ENCODE measurements at places on chromosomes 5 and 9.

DNA sequence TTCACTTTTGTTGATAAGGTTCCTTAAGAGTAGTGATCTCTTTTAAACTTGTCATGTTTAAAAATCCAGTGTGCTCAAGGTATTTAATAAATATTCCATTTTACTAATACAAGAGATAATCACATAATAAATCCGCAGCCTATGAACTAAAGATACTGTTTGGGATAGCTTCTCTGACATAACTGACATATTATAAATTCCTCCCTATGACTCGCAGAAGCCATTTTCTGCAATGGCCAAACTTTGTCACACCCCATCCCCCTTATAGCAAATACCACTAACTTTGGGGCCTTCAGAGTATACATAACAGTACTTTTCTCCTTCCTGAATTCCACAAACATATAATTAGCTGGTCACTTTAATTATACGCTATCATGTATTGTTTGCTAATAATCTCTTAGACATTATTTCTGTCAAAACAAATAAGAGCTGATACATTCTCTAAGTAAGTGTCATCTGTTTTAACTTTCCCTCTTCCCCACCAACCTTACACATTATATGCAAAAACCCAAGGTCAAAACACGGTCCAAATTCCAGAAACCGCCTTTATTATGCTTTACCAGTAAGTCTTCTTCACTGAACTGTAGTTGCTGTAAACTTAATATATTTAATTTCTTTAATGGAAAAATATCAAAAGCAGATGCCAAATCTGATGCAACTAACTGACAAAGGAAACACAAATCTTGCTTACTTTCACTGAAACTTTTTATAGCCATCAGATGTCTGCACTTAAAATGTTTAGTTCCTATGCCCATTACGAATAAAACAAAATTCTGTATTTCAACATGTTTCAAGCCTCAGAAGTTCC, 971 bp downstream of the TMEM267 start:
- DNase-seq = no peak

DNA sequence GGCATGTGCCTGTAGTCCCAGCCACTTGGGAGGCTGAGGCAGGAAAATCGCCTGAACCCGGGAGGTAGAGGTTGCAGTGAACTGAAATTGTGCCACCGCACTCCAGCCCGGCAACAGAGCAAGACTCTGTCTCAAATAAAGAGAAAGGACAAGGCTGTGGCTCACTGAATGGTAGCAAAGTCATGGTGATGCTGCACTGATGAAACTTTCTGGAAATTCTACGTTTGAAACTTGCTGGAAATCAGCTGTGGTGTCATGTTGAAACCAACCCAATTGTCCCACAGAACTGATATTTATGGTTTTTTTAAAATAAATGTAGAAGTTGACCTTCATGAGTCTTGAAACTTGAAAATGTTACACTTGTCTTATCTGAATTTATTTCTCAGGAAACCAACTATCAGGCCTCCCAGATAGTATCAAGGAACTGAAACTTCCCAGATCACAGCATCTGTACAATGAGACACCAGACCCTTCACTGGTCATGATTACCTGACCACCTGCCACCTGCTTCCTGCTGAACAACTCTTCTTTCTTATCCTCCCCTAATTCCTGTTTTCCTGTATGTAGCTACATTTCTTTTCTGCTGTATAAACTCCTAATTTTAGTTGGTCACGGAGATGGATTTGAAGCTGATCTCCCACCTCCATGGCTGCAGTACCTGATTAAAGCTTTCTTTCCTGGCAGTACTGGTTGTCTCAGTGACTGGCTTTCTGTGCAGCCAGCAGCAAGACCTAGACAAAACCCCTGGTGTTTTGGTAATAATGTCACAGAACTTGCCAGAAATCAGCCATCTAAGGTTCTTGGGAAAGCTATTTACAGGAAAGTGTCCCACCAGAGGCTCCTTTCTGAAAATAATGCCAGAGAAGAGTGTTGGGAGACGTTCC, 5.6 kb upstream of the TBC1D13 start:
- no peak for DNase-seq

- DNase-seq = no peak
Observed at GRCh38 chr5:176809544-176810080, 747 bp upstream of the UNC5A start.

GRCh38 chr5:138752341-138752950, 779 bp upstream of the CTNNA1 start:
- DNase-seq = no peak

DNA sequence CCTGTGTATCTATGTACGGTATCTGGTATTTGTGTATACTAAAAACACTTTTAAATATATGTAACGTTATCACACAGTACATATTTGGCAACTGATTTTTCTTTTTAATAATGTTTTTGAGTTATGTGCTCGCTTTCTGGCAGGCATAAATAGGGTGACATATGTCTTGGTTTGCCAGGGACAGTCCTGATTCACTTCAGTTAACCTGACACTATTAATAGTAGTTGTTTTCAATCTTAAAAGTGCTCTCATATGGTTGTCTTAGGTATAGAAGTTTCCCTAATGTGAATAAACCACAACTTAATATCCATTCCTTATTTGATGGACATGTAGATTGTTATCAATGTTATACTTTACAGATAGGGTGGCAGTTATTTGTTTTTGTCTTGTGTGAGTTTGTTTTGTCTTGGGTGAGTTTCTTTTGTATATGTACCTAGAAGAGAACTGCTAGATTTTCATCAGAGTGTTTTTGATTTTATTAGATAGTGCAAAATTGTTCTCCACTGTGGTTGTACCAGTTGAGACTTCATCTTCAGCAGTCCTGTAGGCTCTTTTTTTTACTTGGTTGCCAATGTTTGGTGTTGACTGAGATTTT, 7.9 kb downstream of the G3BP1 start:
- no peak for DNase-seq

DNA sequence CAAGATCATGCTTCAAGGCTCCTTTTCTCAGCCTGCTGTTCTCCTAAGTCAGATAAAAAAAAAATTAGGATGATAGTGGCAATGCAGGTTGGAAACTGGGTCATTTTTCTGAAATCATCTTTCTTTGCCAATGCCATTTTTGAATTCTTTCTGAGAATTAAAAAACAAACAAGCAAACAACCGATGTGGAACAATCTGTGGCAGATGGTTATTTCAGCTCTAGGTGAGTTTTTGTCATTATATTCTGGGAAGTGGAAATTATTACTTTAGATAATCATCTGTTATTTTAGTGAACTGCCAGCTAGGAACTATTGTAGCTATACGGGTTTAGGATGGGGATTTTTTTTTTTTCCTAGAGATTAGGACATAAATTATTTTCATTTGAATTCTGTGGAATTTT, 129.7 kb downstream of the NTRK2 start:
- no peak for DNase-seq

DNA sequence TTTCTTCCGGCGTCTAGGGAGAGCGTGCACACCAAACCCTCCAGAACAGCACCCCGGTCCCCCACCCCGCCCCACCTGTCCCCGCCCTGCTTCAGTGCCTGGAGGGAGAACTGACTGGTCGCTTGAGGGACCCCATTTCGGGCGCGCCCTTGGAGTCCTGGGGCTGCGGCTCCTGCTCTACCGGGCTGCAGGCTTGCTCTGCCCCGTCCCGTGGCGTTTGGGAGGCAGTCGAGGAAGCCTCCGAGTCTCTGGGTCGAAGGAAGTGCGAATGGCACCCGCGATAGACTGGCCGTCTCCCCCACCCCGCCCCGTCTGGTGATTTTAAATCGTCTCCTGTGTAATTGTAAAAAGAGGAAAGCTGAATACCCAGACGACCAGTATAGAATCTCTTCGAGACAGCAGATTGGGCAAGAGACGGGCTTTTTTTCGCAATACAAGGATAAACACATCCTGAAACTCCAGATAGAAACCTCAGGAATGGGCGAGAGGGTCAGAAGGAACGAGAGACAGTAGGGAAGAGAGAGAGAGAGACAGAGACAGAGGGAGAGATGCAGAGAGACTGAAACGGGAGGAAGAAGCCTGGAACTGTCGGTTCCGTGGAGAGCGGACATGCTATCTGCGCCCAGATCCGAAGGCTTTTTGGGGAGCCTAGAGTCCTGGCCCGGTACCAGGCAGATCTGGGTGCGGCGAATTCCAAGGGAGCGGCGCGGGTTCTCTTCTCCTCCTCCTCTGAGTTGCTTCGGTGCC, 9.9 kb downstream of the PRDM6 start:
- DNase-seq = no peak

GRCh38 chr5:142143878-142144277, 35.3 kb downstream of the NDFIP1 start:
- no peak for DNase-seq

Measured in D721Med (cell line).